Adrenal gland (tissue), 19 donors: ENCODE measurements at places on chromosomes 1 and 21. TPM values are rescaled to one million over a fixed set of nuclear protein-coding genes. Genes with fewer than 3 reads are reported as not detected.

DNA sequence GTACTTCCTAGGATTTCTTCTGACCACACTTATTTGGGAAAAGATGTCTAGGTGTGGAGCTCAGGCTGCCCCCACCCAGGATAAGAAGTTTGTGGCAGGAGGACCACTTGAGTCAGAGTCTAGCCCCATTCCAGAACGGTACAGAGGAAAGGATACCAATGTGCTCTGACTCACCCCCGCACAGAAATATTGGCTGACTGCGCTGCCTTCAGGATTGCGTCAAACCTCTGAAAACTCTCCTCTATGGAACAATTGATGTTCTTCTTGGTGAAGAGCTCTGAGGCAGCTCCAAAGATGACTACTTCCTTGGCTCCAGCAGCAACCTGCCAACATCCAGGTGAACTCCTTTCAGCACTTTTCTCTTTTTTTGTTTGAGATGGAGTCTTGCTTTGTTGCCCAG, 11.2 kb downstream of the HMGCL start:
- DNase-seq: no peak
- no peaks in the 10 kb centered on the region for H3K4me1 ChIP-seq
- H3K36me3 ChIP-seq: no peaks in the 10 kb centered on the region
- H3K27ac ChIP-seq: no peak overlapping the region

- H3K27me3 ChIP-seq: no peaks in the 10 kb centered on the region
- H3K4me3 ChIP-seq: no peak overlapping the region
- peaks cover 43% of the 10 kb centered on the region for H3K4me1 ChIP-seq
- no peaks in the 10 kb centered on the region for H3K36me3 ChIP-seq
- no peak overlapping the region for H3K27ac ChIP-seq
Observed at GRCh38 chr1:31366796-31367195, 6.1 kb downstream of the FABP3 start.

- H3K27ac ChIP-seq: no peak overlapping the region
- no peaks in the 10 kb centered on the region for H3K4me1 ChIP-seq
- H3K27me3 ChIP-seq: no peaks in the 10 kb centered on the region
- no peaks in the 10 kb centered on the region for H3K36me3 ChIP-seq
- no peak for DNase-seq
Observed at GRCh38 chr1:60971330-60971729, 111.0 kb upstream of the NFIA start.

GRCh38 chr1:211695135-211695816, 19.9 kb upstream of the NEK2 start:
- no peak for DNase-seq
- H3K27me3 ChIP-seq: no peaks in the 10 kb centered on the region
- H3K4me3 ChIP-seq: no peak overlapping the region
- no peak overlapping the region for H3K27ac ChIP-seq
- no peaks in the 10 kb centered on the region for H3K4me1 ChIP-seq

DNA sequence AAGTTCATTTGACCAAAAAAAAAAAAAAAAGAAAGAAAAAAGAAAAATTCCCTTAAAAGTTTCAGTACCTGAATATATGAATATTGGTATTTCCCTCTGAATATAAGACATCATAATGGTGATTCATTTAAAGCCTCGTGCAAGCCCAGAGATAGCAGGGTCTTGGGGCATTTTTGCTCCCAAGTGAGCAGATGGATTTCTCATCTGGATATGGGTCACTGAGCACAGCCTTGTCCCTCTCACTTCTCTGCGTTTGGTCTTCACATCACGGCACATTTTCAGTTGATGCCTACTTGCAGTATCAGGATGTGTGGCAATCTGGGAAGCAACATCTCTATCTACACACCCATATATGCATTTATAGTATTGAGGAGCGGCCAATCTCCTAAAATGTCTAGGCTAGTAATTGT, 12.7 kb downstream of the CD58 start:
- H3K27ac ChIP-seq: no peak overlapping the region
- no peaks in the 10 kb centered on the region for H3K36me3 ChIP-seq
- H3K4me1 ChIP-seq: no peaks in the 10 kb centered on the region
- DNase-seq: no peak

DNA sequence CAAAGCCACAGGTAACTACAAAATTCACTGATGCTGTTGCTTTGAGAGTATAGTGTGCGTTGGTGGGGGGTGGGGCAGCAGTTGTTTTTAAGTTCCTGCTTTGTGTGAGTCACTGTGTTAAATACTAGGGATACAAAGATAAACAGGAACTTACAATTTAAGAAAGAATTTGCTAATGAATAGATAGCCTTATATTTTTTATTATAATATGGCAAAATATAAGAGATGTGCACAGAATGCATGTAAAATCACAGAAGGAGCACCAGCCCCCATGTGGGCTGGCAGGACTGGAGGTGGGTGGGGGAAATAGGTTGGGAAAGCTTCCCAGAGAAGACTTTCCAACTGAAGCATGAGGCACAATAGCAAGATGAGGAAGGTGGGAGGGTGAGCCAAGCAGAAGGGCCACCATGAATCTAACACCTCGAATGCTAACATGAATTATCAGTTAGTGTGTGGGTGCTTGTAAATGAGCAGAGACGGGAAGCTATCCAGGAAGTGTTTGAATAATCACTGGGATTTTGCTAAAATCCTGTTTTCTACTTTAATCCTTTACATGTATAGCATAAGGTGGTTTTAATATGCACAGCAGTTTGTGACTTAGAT, 57.0 kb upstream of the RAVER2 start:
- H3K4me1 ChIP-seq: peaks cover 14% of the 10 kb centered on the region
- no peaks in the 10 kb centered on the region for H3K27me3 ChIP-seq
- H3K4me3 ChIP-seq: no peak overlapping the region

DNA sequence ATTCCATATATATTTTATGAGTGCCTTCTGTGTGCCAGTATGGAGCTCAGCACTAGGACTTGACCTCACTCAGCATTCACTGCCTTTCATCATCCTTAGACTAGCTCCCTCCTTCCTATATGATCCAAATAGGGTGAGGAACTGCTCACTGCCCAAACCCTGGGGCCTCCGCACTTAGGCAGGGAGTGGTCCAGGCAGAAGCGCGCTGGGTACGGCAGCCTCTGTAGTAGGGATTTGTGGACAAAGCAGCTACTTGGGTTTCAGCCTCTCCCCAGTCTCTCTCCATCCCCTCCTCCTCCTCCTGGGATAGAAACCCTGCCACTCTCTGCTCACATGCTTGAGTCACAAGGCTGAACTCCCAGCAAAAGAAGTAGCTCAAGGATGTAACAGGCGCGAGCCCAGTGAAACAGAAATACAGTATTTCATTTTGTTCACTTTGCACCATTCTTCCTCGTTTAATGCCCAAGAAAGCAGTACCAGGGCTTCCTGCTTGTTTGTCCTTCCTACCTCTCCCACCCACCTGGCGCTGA, 32.9 kb downstream of the PLEKHA6 start:
- no peaks in the 10 kb centered on the region for H3K36me3 ChIP-seq
- no peak overlapping the region for H3K4me3 ChIP-seq
- peak overlapping the region; percentile 45 for H3K27ac ChIP-seq
- H3K4me1 ChIP-seq: no peaks in the 10 kb centered on the region
- DNase-seq: peak; percentile 48

DNA sequence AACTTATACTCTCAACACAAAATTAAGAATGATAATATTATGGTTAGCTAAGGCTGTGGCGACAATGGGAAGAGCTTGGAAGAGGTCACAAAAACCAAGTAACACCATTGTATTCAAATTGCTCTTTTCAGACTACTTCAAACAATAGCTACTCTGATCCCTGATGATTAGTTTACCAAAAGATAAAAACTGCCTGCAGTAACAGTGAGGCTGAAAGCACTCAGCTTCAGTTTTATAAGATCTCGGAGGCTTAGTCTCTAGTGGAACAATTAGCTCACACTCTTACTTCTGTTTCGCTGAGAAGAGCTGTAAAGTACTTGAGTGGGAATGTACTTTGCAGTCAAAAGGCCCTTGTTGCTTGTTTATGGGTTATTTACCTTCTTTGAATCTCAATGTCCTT, 278.5 kb downstream of the LRRC7 start:
- H3K36me3 ChIP-seq: no peaks in the 10 kb centered on the region
- no peaks in the 10 kb centered on the region for H3K27me3 ChIP-seq
- H3K4me3 ChIP-seq: no peak overlapping the region
- H3K4me1 ChIP-seq: no peaks in the 10 kb centered on the region

- H3K36me3 ChIP-seq: no peaks in the 10 kb centered on the region
- no peaks in the 10 kb centered on the region for H3K4me1 ChIP-seq
- no peak overlapping the region for H3K4me3 ChIP-seq
Observed at GRCh38 chr1:155120253-155120652, 7.4 kb upstream of the EFNA1 start.

DNA sequence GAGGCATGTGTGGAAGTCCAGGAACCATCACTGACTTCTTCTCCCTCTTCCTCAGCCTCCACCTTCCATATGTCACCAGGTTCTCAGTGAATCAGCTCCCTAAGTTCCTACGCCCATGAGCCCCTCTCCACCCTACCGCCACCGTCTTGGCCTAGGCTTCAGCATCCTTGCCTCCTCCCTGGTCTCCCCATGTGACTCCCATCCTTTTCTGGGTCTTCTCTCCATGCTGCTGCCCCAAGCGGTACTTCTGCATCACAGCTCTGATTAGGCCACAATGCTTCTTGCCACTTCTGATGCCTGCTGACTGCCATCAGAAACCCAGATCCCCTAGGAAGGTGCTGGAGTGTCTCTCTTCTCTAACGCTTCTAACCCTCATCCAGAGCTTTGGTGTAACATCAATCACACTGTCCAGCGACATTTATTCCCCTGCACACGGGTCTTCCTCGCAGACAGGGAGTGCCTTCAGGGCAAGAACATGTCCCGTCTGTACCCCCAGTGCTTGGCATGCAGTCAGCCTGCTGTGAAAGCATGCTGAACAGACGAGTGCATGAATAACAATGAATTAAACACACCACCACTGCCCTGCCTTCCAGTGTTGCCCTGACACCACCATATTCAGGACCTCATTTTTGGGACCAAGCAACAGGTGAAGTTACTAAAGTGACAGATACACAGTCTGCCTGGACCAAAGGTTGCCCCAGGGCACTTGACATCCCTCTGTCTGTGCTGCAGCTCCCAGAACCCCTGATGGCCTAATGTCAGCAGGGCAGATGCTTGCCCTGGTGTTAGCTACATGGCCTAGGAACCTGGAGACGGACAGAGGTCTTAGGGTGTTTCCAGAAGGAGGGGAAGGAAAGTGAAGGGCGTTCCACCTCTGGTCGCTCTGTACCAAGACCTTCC, 158.7 kb upstream of the EDN2 start:
- H3K27me3 ChIP-seq: no peaks in the 10 kb centered on the region
- no peak for DNase-seq
- H3K27ac ChIP-seq: no peak overlapping the region
- no peaks in the 10 kb centered on the region for H3K36me3 ChIP-seq
- no peak overlapping the region for H3K4me3 ChIP-seq
- no peaks in the 10 kb centered on the region for H3K4me1 ChIP-seq

- DNase-seq: no peak
- no peaks in the 10 kb centered on the region for H3K4me1 ChIP-seq
- no peaks in the 10 kb centered on the region for H3K36me3 ChIP-seq
- H3K27ac ChIP-seq: peak overlapping the region; percentile 49
Observed at GRCh38 chr1:37257646-37258045, 216.7 kb upstream of the ZC3H12A start.

DNA sequence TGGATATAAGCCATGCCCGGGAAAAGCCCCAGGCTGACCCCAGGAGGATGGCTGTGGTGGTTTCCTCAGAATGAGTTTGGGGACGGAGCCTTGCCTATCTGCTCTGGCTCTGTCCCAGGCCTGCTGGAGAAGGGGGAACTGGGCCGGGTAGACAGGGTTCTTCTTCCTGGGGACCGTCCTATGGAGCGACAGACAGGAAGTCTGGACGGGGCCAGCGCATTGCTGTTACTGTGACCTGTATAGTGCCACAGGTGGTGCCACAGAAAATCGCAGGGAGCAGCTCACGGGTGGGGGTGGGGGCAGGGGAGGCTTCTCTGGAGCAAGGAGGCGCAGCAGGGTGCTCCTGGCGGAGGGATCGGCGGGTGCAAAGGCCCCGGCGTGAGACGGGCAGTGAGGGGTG, 36.4 kb downstream of the CFAP74 start:
- H3K4me3 ChIP-seq: no peak overlapping the region
- no peaks in the 10 kb centered on the region for H3K36me3 ChIP-seq
- H3K4me1 ChIP-seq: no peaks in the 10 kb centered on the region
- no peak overlapping the region for H3K27ac ChIP-seq
- no peaks in the 10 kb centered on the region for H3K27me3 ChIP-seq

DNA sequence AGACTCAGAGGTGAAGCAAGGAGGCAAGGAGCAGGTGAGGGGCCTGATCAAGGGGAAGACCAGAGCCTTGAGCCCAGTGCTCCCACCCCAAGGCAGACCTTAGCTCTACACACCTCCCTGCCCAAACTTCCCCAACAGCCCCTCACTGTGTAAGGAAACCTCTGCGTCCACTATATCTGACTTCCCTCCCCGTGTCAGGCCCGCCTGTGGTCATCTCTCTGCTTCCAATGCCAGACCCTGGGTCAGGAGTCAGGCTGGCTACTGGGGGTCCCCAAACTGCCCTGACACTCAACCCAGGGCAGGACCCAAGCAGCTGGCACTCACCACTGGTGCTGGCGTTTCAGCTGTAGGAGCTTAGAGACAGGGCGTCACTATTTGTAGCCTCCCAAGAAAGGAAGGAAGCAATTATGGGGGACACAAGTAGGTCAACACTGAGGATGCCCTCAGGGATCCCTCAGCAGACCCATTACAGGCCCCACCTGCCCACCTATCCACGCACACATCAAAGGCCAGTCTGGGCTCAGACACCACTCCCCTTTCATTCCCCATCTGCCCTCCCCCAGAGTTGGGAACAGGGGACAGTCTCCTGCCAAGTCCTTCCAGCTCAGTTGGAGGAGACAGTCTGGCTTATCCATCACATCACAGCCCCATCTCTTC, 811 bp upstream of the S100A3 start:
- H3K27me3 ChIP-seq: no peaks in the 10 kb centered on the region
- no peak overlapping the region for H3K4me3 ChIP-seq
- no peak for DNase-seq
- H3K27ac ChIP-seq: peak overlapping the region; percentile 7
- no peaks in the 10 kb centered on the region for H3K36me3 ChIP-seq

DNA sequence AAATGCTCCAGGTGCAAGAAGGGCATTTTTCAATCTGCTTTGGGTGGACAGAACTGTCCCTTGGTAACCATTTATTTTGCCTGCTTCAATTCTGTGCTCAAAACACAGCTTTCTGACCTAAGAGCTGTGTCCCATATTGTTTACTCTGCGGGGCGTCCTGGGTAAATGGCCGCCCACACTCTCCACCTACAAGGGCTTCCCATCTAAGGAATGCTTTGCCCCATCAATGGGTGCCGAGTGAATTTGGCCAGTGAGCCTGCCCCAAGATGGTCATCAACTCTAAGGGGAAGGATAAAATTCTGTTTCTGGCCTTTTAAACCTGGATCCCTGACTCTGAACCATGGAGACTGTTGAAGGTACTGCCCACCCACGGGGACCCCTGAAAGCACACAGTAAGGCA, 55.5 kb upstream of the FAM89A start:
- H3K27ac ChIP-seq: no peak overlapping the region
- H3K27me3 ChIP-seq: no peaks in the 10 kb centered on the region
- DNase-seq: no peak
- no peaks in the 10 kb centered on the region for H3K4me1 ChIP-seq

The OR6K3 gene
- total RNA-seq: not detected

The SPRR2A gene
- not detected for total RNA-seq

The TNNT2 gene
- 1.3 TPM for total RNA-seq

The BEND5 gene
- total RNA-seq: 8.3 TPM

The SYNC gene
- total RNA-seq: 5.7 TPM

The RGS1 gene
- 5.5 TPM for total RNA-seq
